ENCODE measurements at places on chromosomes 5 and 9. TPM values are rescaled to one million over a fixed set of nuclear protein-coding genes. Genes with fewer than 3 reads are reported as not detected.

Gene IFNA14
- not detected for total RNA-seq

Gene STK32A
- total RNA-seq, result 0.44 TPM

Gene ARHGEF39
- 2.9 TPM for total RNA-seq

Gene IFNA21
- total RNA-seq, result not detected

Gene FBXO38
- total RNA-seq, result 72.3 TPM

Data from smooth muscle cell of trachea (primary cell).